Natural killer cell (primary cell): ENCODE measurements at places on chromosomes 4 and X. TPM values are rescaled to one million over a fixed set of nuclear protein-coding genes. Genes with fewer than 3 reads are reported as not detected.
A peak's percentile ranks its signal among the peaks of the same experiment; 100 is the strongest.

- no peaks in the 10 kb centered on the region for H3K4me1 ChIP-seq
- no peak overlapping the region for H3K4me3 ChIP-seq
- no peak for DNase-seq
- H3K27ac ChIP-seq, result no peak overlapping the region
These were observed 83.9 kb upstream of the NKX1-1 start for GRCh38 chr4:1490011-1490653.

GRCh38 chr4:76525751-76526150 lies 90.7 kb downstream of the SHROOM3 start:
- H3K36me3 ChIP-seq, result no peaks in the 10 kb centered on the region
- H3K27ac ChIP-seq, result no peak overlapping the region
- no peak for DNase-seq

- H3K4me3 ChIP-seq, result no peak overlapping the region
- DNase-seq, result peak; percentile 68
- H3K4me1 ChIP-seq, result no peaks in the 10 kb centered on the region
- H3K27ac ChIP-seq, result no peak overlapping the region
- no peaks in the 10 kb centered on the region for H3K36me3 ChIP-seq
These were observed 62.8 kb downstream of the FAM9B start for GRCh38 chrX:8971116-8971515.

DNA sequence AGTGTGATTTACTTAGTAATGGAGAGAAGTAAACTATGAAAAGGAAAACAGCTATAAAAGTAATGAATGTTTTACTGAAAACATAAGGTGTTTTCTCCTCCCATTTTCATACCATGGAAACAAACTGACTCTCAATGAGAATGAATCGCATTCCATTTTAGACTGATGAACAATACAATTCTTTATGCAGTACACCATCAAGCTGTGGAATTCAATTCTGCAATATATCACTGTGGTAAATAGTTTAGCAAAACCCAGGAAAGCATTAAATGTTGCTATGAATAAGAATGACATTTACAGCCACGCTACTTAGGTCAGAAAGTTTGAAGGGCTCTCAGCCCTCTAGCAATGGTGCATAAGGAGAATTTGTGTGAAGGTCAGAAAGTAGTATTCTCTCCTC lies 7.4 kb downstream of the DCAF8L2 start:
- no peak overlapping the region for H3K4me3 ChIP-seq
- H3K36me3 ChIP-seq, result no peaks in the 10 kb centered on the region
- no peak for DNase-seq
- no peaks in the 10 kb centered on the region for H3K27me3 ChIP-seq
- H3K4me1 ChIP-seq, result no peaks in the 10 kb centered on the region

- DNase-seq, result no peak
- no peaks in the 10 kb centered on the region for H3K36me3 ChIP-seq
- H3K27me3 ChIP-seq, result no peaks in the 10 kb centered on the region
These were observed 47.9 kb upstream of the PGRMC2 start for GRCh38 chr4:128335541-128335940.

DNA sequence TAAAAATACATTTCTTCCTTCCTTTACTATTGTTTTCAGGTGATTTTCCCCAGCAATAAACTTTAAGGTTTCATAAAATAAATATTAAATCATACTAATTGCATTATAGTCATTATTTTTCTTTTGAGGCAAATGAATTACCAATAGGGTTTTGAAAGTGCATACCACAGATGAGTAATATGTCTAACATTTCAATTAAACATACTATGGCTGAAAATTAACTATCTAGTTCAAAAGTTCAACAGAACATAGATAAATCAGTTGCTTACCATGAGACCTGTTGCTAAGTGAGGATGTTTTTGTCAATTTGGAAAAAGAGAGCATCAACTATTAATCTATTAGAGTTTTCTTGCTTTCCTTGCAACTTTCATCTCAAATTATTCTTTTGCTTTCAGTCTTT lies 35.0 kb downstream of the NPY5R start:
- no peak for DNase-seq
- H3K27ac ChIP-seq, result no peak overlapping the region
- no peak overlapping the region for H3K4me3 ChIP-seq
- H3K4me1 ChIP-seq, result no peaks in the 10 kb centered on the region

GRCh38 chr4:86924811-86925210 lies 10.0 kb upstream of the AFF1 start:
- no peak overlapping the region for H3K4me3 ChIP-seq
- H3K27me3 ChIP-seq, result no peaks in the 10 kb centered on the region
- no peak overlapping the region for H3K27ac ChIP-seq
- H3K36me3 ChIP-seq, result no peaks in the 10 kb centered on the region
- peaks cover 3% of the 10 kb centered on the region for H3K4me1 ChIP-seq

Gene VBP1
- 19.9 TPM for total RNA-seq
